ENCODE measurements at places on chromosomes 7 and 10. TPM values are rescaled to one million over a fixed set of nuclear protein-coding genes. Genes with fewer than 3 reads are reported as not detected.

DNA sequence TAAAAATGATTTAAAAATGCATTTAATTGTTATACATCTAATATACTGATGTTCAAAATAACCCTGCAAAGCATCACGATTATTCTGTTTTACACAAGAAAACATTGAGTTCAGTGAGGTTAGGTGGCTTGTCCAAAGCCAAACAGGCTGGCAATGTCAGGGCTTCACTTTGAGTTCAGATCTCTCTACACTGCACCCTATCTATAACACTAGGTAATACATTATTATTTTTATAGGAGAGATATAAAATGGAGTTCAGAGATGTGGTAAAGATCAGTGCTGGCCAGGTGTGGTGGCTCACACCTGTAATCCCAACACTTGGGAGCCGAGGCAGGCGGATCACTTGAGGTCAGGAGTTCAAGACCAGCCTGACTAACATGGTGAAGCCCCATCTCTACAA, 165.9 kb upstream of the MYO3A start:
- no peak for DNase-seq

The NSUN6 gene
- total RNA-seq = 23.0 TPM

The RAB19 gene
- 0.49 TPM for total RNA-seq

GRCh38 chr10:122521011-122521410, 39.5 kb upstream of the DMBT1 start:
- DNase-seq = no peak

- no peak for DNase-seq
Measured at GRCh38 chr10:105071980-105072379, 430.9 kb downstream of the SORCS3 start.

GRCh38 chr7:138785587-138786437, 12.0 kb upstream of the TMEM213 start:
- no peak for DNase-seq

The GIMAP1 gene
- 1.3 TPM for total RNA-seq

DNA sequence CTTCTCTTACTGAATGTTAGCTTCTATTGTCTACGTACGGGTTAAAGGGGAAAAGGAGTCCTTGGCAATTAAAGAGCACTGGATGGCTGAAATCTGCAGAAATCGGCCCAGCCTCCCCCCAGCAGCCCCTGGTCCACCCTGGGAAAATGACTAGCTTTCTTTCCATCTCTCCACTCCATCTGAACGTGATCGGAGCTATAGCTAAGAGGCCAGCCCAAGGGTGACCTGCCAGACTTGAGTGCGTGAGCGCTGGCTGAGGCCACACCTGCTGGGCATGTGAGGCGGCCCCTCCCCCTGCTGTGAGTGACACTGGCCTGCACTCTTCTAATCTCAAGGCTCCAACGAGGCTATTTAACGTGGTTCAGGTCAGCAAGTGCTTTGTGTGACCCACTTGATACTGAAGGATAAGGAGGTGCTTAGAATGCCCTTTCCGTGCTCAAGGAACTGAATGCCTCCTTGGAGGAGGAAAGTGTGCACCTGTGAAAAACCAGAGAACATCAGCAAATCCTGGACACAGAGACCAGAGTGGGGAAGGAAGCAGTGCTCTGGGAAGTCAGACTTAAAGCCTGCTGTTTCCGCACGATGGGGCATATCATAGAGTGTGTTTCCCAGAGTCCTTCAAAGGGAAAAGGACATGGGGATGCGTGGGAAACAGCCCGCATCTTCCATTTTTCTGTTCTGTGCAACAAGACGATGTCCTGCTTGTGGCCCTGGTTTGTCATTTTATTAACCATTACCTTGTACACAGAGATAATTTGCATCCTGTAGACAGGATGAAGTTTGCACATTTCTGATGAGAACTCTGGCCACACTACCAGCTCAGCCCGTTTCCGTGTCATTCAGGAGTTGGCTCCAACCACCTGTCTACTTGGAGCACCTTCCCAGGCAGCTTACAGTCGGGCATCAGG, 12.5 kb upstream of the MNX1 start:
- DNase-seq = no peak

DNA sequence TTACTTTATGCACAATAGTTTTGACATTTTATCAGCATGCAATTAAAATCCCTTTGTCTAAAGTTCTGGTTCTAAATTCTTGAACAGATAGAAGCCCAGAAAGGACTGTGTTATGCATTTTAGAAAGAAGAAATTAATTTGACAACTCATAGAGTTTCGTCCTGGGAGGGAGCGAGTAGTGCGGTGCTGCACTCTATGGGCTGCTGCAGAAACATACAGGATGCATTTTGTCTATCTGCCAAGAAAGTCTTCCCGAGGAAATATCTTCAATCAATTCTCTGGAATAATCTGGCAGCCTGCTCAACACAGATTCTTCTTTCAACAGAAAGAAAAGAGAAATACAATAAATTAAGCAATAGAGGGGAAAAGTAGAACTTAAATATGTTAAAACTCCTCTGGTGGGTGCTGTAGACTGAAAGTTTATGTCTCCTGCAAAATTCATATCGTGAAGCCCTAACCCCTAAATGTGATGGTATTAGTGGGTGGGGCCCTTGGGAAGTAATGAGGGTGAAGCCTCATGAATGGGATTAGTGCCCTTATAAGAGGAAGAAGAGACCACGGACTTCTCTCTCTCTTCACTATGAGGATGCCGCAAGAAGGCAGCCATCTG, 39.0 kb upstream of the IFRD1 start:
- peak; percentile 70 for DNase-seq

GRCh38 chr7:44380831-44381493, 55.6 kb upstream of the CAMK2B start:
- no peak for DNase-seq

- no peak for DNase-seq
Measured at GRCh38 chr10:97780841-97781617, 9.2 kb upstream of the SFRP5 start.

The GTF2IRD1 gene
- 18.1 TPM for total RNA-seq

The SLK gene
- total RNA-seq = 67.0 TPM

- DNase-seq = no peak
Measured at GRCh38 chr10:72782649-72783330, 90.8 kb downstream of the MCU start.

The MRLN gene
- 15.7 TPM for total RNA-seq

The TAC1 gene
- total RNA-seq = 3.8 TPM

The PRKCQ gene
- 2.7 TPM for total RNA-seq

DNA sequence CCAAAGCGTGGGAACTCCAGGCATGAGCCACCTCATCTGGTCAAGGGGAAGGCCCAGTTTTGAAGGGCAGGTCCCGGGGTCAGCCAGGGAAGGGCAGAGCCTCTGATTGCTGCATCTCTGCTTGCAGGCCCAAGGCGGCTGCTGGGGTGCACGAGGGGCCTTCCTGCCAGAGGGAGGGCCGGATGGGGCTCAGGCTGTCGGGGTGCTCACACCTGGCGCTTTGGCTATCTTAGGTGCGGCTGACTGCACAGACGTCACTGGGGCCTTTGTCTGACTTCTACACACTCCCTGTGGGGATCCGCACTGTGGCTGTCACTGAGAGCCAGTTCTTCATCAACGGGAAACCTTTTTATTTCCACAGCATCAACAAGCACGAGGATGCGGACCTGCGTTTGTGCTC, 68.7 kb downstream of the ZNF727 start:
- DNase-seq = no peak

The SPAM1 gene
- not detected for total RNA-seq

DNA sequence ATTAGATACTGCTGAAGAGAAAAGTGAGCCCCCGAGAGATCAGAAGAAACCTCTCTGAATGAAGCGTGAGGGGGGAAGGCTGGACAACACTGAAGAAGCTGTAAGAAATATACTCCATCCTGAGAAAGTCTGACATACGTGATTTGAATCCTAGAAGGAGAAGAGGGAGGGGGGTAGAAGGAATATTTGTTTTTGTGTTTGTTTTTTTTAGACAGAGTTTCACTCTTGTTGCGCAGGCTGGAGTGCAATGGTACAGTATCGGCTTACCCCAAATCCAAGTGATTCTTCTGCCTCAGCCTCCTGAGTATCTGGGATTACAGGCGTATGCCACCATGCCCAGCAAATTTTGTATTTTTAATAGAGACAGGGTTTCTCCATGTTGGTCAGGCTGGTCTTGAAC, 52.6 kb downstream of the GALNT11 start:
- no peak for DNase-seq
